Stimulated activated CD8-positive, alpha-beta memory T cell treated with anti-CD3 and anti-CD28 coated beads, Interleukin-2, amount 100 ng/mL, for 48 hours (primary cell): ENCODE measurements at places on chromosomes 6 and 20.

- DNase-seq: no peak
These were observed 2.7 kb downstream of the BCAS1 start for GRCh38 chr20:54067606-54068174.

- no peak for DNase-seq
These were observed 120.4 kb downstream of the ARMC2 start for GRCh38 chr6:108968325-108969316.

- DNase-seq: no peak
These were observed 90.4 kb downstream of the SERAC1 start for GRCh38 chr6:158077676-158078075.

GRCh38 chr6:162572240-162572639 lies 155.3 kb downstream of the PRKN start:
- DNase-seq: no peak

GRCh38 chr20:38665094-38665493 lies 59.2 kb upstream of the SLC32A1 start:
- no peak for DNase-seq

GRCh38 chr20:11035211-11035610 lies 361.4 kb upstream of the JAG1 start:
- no peak for DNase-seq

- DNase-seq: no peak
These were observed 24.4 kb downstream of the ARG1 start for GRCh38 chr6:131597446-131597845.

DNA sequence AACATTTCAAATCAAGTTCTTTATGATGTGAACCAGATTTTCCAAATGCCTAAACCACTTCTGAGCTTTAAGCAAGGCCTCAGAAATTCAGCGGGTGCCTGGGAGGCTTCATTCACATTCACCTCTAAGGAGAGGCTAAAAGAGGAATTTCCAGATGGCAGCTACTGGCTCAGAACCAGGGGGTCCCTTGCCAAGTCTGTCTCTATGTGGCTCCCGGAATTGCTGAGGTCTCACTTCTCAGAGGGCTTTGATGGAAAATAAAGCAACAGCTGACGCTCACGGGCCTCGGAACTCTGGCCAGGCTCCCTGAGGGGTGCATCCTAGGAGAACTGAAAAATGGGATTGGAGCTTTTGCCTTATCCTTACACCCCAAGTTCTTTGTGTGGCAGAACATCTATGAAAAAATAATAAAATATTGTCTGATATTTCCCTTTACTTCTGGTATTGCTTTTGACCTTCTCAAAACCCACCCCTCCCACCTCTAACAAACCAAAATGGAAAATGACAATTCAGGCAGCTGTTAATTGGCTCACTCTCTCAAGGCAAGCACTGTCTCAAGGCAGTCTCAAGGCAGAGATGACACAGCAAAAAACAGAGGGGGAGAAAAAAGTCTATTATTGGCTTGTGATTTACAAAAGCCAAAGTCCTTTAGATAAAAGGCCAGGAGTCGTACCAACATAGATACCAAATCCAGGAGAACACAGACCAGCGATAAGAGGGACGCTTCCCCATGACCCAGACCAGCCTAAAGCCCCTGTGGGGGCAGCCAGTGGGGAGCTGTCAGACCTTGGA lies 21.8 kb upstream of the LRRN4 start:
- no peak for DNase-seq

- DNase-seq: no peak
These were observed 33.3 kb upstream of the TXLNB start for GRCh38 chr6:139325125-139325524.

DNA sequence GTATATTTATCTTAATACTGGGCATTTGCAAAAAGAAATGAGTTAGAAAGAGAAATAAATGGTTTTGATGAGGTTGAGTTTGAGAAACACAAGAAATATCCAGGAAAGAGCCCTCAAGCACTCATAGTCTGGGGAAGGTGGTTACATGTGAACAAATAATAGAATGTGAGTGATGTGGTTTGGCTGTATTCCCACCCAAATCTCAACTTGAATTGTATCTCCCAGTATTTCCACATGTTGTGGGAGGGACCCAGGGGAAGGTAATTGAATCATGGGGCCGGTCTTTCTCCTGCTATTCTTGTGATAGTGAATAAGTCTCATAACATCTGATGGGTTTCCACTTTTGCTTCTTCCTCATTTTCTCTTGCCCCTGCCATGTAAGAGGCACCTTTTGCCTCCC lies 334.1 kb downstream of the COL12A1 start:
- DNase-seq: no peak

- no peak for DNase-seq
These were observed 4.7 kb downstream of the NKX2-2 start for GRCh38 chr20:21509079-21509596.

GRCh38 chr6:134345789-134346188 lies 27.9 kb upstream of the SGK1 start:
- no peak for DNase-seq

DNA sequence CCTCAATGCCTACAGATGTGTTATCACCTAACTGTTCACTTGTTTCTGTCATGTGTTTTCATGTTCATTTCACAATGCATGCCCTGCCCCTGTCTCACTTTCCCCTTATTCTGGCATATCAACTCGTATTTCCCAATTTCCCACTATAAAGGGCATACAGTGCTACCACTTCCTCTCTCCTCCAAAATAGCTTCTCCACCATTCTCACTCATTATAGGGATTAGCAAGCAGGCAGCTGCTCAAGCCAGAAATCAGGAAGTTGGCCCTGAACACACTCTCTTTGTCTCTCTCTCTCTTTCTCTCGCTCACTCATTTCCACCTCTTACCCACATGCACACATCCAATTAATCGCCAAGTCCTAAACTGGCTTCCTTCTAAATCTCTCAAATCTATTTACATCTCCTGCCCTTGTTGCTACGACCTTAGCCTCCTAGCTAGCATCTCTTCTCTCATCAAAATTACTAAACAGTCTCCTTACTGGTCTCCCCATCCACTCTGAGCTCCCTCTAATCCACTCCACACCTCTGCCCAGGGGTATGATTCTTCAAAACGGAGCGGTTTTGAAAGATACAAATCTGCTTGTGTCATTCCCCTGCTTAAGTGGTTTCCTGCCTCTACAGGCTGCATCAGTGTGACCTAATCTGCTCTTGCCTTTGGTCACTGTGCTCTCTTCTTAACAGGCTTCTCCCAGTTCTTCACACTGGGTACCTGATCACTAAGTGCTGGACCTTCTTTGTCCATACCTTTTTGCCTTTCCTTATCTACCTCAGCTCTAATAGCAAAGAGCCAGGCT lies 196.2 kb downstream of the BTBD9 start:
- no peak for DNase-seq

DNA sequence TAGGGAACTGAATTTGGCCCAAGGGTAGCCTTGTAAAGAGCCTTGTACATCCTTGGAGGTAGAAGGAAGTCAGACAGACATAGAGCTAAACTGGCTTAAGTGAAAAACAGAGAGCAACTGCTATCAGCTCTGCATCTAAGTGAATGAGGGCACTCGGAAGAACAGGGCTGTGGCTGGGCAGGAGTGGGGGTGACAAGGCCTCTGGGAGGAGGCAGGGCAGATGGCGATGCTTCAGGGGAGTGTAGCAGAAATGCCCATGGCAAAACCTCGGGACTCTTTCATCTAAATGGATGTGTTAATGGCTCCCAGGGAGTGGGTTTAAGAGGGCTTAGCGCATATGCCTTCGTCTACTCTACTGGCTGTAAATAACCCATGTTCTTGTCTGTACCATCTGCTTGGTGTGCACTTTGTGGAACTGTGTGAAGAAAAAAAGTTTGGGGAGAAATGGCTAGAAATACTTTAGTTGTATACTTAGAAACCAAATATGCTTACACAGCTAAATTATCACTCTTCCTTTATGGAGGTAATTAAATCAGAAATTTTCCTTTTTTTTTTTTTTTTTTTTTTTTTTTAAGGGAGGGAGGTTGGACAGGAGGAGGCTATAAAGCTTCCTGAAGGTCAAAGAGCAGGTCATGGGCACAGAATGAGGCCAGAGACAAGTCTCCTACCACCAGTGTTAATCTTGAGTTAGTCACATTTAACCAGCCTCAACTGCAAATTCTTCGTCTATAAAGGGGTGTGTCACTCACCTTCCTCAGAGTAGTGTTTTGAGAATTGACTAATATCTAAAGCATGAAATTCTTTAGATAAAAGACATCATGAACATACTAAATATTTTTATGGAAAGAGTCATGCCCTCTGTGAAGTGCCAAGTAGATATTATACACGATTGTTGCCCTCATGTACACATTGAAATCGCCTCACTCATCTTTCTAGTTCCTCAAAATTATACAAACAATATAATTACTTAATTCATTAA lies 60.9 kb downstream of the FYN start:
- DNase-seq: no peak

GRCh38 chr6:135300576-135300975 lies 119.5 kb downstream of the MYB start:
- DNase-seq: no peak

DNA sequence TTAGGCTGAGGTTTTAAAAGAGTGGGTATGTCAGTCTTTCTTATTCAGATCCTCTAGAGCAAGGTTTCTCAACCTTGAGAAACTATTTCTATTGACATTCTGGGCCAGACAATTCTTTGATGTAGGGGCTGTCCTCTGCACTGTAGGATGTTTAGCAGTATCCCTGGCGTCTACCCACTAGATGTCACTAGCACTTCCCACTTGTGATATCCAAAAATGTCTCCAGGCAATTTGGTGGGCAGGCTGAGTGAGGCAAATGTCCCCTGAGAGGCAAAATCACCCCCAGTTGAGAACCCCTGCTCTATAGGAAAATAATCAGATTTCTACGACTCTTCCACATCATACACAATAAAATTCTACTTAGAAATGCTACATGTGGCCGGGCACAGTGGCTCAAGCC lies 7.7 kb upstream of the ZKSCAN8 start:
- DNase-seq: no peak

DNA sequence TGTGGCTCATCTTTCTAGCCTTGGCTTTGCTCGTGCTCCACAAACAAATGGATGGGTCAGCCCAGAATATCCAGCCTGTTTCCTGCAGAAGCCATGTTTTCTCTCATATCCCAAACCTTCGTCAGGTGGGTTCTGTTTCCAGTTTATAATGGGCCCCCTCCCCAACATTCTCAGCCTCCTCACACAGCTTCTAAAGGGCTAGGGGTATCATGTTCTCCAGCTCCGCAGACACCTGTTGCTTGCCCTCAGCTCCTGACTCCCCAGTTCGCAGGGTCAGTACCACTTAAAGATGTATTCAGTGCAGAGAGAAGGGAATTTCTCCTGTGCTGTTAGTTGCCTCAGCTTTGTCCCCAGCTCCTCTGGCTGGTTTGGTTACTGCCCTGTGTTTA lies 447.3 kb upstream of the JARID2 start:
- no peak for DNase-seq

DNA sequence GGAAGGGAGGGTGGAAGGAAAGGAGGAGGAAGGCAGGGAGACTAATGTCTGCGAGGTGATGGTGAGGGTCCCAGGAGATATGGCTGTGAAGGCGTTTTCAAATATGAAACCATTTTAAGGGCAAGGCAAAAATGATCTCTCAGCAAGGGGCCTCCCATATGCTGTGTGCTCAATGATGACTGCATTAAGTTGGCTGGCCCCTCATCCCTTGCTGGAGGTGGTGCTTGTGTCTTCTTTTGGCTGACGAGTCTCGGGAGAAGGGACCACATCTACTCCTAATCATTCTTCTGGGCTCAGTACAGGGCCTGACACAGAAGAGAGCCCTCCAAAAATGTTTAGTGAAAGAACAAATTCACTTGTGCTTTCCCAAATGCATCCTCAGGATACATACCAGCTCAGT lies 23.0 kb upstream of the MRPS18A start:
- no peak for DNase-seq

DNA sequence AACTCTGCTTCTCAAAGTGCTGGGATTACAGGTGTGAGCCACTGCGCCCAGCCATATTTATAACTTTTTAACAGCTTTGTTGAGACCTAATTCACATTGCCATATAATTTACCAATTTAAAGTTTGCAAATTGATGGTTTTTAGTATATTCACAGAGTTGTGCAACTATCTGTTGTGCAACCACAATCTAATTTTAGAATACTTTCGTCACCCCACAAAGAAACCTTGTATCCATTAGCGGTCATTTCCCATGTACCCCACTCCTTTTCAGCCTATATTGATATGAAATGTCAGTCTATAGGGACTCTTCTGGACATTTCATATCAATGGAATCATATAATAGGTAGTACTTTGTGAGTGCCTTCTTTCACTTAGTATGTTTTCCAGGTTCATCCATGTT lies 55.8 kb downstream of the FOXO3 start:
- no peak for DNase-seq

GRCh38 chr6:28371706-28372451 lies 22.1 kb downstream of the ZKSCAN3 start:
- no peak for DNase-seq

DNA sequence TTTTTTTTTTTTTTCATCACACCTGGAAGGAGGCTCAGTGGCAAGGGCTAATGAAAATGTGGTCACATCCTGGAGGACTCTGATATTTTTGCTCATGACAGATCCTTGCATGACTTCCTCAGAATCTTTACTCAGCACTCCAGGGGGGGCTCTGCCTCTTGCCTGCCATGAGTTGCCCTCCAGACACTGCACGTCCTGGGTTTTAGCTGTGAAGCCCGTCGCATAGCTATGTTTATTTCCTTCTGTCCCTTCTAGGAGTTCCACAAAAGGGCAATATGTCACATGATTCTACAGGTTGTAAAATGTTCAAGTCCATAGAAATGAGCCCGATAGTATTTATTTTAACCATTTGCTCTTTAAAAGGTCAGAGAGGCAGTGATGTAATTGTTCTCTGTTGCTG lies 18.2 kb downstream of the MAS1 start:
- DNase-seq: no peak

- no peak for DNase-seq
These were observed 50.3 kb downstream of the MYH7B start for GRCh38 chr20:35006009-35006408.

DNA sequence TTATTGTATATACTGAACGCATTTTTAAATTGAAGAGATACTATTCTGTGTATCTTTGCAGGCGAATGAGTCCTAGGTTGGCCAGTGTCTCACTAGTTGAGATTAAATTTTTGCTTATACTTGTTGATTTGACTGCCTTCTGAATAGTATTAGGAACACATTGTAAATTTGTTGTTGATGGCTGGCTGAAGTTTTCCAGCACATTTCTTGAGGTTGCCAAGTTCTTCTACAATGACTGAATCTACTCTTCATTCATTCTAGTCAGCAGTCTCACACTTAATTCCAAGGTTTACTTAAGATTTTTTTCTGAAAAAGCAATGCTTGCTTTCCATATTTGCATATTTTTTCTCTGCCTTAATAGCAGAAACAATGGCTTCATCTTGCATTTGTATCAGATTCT lies 151.7 kb downstream of the ZFAND3 start:
- DNase-seq: no peak

DNA sequence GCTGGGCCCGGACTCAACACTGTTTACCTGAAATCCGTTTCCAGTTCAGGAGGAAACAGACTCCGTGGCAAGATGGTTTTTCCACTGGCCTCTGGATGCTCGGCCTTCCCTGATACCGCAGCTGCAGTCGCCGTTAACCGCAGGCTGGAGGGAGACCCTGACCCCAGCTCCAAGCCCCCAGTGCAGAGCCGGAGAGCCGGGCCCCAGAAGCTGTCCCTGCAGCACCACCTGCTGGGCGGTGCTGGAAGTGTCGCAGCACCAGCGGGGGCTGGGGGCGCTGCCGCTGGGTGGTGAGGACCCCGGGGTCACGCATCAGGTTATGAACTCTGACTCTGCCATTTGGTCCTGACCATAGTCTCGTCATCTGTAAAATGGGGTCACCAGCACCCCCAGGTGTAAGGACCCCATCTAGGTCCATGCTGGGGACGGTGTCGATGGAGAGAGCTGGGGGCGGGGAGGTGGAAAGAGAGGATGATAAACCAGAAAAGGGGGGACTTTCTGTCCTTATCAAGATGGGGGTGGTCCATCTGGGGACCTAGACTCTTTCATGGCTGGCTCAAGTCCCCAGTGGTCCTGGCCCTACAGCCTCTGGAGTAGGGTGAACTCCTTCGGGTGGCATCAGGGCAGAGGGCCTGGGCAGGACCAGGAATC lies 20.8 kb upstream of the CHRNA4 start:
- DNase-seq: peak; percentile 15
